ENCODE measurements at places on chromosomes 1 and 21.

- DNase-seq, result no peak
These were observed 84.5 kb downstream of the ATP6V1G3 start for GRCh38 chr1:198455966-198456365.

DNA sequence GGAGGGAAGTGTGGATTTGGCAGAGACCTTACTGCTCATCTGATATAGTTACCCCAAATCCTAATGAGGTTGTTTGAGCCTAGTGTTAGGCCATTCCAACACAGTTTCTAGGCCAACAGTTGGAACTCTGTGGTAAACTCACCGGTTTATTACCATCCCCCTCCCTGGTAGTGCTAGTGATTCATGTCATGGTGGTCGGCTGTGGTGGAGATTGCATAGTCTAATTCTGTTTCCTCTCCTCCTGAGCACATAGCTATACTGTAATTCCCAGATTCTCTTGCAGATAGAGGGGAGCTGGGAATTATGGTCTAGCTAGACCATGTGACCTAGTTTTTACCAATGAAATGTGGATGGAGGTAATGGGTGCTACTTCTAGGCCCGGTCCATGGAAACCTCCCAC is 123.7 kb upstream of the KIF26B start:
- no peak for DNase-seq

DNA sequence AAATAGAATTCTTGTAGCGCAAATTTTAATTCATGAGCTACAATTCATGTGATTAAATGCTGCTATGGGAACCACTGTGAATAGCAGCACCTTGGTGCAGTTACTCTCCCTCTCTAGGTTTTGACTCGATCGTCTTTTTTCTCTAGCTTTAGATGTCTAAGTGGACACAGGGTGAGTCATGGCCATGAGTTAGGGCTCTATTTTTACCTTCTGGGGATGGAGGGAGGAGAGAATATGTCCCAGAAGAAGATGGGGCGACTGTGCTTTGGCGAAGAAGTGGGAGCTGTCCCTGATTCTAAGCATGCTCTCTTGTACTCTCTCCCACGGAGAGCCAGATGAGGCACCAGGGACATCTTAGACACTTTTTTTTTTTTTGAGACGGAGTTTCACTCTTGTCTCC is 1.6 kb upstream of the OR2B11 start:
- DNase-seq, result no peak

DNA sequence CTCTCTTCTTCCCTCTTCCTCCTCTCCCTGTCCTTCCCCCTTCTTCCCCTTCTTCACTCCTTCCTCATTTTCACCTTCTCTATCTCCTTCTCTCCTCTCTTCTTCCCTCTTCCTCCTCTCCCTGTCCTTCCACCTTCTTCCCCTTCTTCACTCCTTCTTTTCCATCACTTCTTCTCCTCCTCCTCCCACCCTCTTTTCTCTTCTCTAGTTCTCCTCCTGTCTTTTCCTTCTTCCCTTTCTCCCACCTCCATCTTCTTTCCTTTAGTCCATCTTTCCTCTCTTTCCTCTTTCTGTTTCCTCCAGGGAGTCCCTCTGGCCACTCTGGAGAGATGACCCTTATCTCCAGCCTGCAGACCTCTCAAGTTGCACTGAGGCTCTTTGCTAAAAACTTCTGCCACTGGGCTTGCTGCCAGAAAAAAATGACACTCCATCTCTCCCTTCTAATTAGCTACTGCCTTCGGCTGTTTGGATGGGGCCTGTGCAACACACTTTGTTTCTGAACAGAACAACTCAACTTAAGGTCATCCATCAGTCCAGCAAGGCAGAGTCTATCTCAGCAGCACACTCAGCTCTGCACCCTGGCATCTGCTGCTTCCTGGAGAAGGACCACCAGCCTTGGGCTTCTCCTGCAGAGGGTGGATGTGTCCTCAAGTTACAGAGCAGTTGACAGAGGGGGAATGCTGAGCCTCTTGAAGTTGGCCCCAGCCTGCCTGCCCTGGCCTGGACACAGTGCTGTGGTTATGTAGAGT is 538.8 kb downstream of the MATN1 start:
- no peak for DNase-seq

GRCh38 chr1:234955107-234955731 is 173.4 kb downstream of the TOMM20 start:
- no peak for DNase-seq

- DNase-seq, result peak; percentile 82
These were observed 2.1 kb upstream of the S100A9 start for GRCh38 chr1:153355445-153356071.

DNA sequence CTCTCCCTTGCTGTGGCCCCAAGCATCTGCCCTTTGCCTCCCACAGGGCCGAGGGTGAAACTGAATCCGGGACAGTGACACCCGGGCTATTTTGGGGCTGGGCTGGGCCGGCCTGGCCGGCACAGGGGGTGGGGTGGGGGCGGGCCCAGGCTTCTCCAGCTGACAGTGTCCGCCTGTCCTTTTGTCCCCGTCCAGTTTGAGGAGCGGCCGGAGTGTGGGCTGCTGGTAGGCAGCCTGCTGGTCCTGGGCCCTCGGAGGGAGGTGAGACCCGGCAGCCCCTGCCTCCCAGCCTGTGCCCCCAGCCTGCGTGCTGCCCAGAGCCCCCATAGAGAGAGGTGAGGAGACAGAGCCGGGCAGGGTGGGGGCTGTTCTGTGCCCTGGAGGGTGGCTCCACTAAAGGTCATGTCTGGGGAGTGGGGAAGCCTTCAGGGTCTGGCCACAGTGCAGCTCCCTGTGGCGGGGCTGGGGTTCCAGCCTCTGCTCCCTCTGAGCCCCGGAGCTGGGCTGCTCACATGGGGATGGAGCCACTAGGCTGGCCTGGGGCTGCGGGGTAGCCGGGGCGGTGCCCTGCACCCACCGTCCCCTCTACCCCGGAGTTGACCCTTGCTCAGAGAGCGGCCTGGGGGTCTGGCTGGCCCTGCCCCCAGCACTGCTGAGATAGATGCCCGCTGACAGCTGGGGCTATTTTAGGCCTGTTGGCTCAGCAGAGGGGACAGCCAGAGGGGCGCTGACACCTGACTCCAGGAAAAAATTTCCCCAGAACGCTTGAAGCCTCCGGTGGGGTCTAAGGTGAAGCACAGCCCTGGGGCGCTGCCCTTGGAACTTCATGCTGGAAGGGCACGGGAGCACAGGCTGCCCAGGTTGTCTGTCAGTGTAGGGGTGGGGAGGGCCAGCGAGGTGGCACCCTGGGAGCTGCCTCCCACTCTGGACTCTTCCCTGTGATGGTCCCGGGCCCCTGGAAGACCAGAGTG is at the start of gene OBSCN:
Gene OBSCN, plus strand, starts transcription at position 194 of the 971 bp plus-strand sequence. CDS start 3,740 bp downstream, outside the sequence.
- no peak for DNase-seq

- DNase-seq, result no peak
These were observed 2.6 kb downstream of the LRRIQ3 start for GRCh38 chr1:74195339-74195738.

GRCh38 chr1:26833432-26834405 is 7.2 kb downstream of the ZDHHC18 start:
- no peak for DNase-seq

GRCh38 chr1:101474039-101474665 is 237.3 kb downstream of the S1PR1 start:
- peak; percentile 15 for DNase-seq

DNA sequence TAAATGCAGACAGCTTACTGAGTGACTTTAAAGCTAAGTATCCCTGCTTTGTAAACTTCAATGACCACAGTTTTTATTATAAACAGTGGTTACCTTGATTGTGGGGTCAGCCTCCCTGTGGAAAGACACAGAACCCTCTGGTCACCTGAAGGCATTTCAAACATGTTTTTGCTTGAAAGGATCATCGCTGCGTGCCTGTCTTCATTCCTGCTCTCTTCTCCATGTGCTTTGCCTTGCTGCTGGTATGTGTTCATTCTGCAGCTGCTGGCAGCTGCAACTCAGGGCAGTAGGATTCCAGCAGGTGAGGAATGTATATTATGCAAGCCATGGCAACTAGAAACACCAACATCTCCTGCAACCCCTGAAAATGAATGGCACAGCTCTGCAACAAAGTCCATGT is 81.0 kb upstream of the VAV3 start:
- no peak for DNase-seq

DNA sequence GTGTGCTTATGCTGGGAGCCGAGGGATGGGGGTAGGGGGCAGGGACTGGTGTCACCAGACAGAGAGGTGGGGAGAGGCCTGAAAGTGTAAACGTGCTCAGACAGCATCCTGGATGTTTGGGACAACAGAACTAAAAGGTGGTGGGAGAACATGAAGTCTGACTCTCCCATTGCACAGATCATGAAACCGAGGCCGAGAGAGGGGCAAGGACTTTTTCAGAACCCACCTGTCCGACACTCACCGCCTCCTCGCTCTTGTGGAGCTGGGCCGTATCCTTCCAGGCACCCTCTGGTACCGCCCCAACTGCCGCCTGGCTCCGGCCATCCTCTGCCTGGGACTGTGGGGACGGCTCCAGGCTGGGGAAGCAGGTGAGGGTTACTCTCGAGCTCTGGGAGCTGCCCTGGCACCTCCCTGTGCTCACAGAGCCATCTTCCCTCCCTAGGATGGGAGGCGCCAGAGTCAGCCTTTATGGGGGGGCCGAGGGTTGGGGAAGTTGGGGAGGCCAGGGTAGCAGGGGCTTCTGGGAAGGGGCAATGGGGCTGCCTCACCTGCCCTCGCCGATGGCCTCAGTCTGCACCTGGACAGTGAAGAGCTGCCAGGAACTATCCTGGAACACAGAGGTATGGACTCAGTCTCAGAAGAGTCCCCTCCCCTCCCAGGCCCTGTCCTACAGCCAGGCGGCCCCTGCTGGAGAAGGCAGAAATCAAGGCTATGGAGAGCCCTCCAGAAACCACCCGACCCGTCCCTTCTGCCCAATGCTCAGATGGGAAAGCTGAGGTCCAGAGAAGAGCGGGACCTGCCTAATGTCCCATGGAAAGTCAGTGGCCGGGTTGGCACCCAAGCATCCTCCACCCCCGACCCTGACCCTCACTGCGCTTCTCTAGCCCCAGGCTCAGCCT is 7.0 kb downstream of the ATP13A2 start:
- no peak for DNase-seq

- no peak for DNase-seq
These were observed 6.3 kb upstream of the TENT5C start for GRCh38 chr1:117599286-117600221.

- no peak for DNase-seq
These were observed 550 bp downstream of the TMPRSS3 start for GRCh38 chr21:42395302-42395701.

GRCh38 chr21:38804789-38805327 is 871 bp upstream of the ETS2 start:
- DNase-seq, result peak; percentile 54

- DNase-seq, result no peak
These were observed 64.1 kb downstream of the SH3BGR start for GRCh38 chr21:39515684-39516472.

- DNase-seq, result no peak
These were observed 61.2 kb downstream of the NRIP1 start for GRCh38 chr21:15003463-15004135.

- DNase-seq, result no peak
These were observed 10.3 kb downstream of the KCNN3 start for GRCh38 chr1:154859786-154860155.

GRCh38 chr1:212401042-212401441 is 13.6 kb downstream of the PACC1 start:
- no peak for DNase-seq

GRCh38 chr21:45303091-45303615 is 15.5 kb upstream of the POFUT2 start:
- DNase-seq, result no peak

DNA sequence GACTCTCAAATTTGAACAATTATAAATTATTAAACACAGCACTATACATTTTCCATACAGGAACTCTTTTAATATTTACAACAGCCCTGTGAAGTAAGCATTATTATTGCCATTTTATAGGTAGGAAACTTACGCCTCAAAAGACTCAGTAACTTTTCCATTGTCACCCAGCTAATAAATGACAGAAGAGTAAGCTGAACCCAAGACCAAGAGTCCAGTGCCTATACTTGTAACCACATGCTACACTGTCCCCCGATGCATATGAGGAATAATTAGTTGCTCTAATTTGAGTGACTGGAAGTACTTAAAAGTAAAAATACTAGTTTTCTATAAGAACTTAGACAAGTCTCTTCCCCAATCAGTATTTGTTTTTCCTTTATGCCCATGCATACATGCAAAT is 88.5 kb downstream of the PTPN14 start:
- no peak for DNase-seq

All from NCI-H1694 (cell line).